ENCODE measurements at places on chromosomes 7 and 10.

DNA sequence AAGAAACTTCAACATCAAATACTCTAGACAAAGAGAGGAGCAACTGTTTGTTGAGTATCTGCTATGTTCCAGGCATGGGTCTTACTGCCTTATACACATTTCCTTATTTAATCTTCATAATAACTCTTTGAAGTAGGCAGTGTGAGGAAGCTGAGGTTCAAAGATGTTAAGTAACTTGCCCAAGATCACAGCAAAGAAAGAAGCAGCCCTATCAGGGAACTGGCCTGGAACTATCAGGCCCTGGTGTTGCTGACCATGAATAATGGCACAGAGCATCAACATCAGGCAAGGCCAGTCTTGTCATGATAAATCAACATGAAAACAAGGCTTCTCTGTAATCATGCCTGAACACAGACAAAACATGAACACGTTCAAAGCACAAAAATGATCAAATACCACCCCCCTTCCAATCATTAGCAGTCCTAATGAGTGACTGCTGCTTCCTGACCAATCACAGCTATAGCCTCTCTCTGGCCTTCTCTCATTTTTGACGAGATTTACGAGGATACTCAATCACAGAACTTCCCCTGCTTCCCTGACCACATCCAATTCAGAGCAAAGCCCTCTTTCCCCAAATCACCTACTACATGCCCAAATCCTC is 2.3 kb downstream of the GSDME start:
- DNase-seq = no peak

DNA sequence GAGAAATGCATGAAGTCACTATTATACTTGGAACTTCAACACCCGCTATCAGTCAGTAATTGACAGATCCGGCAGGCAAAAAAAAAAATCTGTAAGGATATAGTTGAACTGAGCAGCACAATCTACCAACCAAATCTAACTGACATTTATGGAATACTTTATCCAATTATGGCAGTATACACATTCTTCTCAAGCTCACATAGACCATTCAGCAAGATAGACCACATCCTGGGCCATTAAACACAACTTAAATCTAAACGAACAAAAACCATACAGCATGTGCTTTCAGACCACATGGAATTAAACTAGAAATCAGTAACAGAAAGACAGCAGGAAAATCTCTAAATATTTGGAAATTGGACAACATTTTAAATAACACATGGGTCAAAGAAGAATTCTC is 112.7 kb downstream of the MPP7 start:
- DNase-seq = no peak

DNA sequence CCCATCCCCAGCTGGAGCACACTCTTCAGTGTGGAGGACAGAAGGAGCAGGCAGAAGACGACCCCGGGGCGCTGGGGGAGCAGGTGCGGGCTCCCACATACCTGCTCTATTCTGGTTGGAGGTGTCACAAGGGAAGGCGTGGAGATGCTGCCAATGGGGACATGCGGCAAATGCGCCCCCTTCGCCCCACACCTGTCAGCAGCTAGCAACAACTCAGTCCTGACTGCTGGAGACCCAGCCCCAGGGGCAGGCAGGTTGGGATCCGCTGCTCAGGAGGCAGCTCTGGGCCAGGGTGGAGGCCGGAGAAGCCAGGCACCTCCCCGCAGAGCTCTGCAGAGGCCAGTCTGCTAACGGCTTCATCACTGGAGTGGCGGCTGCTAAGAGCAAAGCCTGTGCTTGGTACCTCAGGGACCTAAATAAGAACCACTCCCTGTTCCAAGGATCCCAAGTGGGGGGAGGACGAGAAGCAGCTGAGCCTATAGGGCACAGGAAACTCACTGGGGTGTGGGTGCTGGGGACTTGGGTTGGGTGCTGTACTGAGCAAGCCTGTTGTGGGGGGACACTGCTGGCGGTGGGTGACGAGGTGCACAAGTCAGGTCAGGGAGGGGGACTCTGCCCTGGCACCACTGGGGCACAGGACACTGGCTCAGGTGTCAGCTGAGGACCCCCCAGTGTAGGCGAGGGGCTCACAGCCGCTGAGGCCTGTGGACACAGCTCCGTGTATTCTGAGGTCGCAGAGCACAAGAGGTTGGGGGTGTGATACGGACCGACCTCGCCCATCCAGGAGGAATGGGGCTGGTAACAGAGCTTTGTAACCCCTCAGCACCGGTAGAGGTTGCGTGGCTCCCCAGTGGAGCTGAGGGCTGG is 19.2 kb upstream of the GPR146 start:
- no peak for DNase-seq

DNA sequence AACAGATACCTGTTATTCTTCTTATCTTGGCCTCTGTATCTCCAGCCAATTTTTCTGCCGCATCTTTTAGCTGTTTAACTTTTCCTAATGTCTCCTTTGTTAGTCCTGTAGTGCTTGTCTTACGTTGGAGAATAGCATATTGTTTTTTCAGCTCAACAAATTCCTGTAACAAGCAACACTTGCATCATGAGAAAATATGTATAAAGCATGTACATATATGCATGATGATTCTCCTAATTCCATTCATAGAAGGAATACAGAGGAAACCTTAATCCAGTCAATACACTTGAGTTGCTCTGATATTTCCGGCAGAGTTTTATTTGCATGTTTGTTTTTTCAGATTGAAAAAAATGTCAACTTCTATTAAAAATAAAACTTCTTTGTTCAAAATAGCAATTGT is 26.1 kb upstream of the LAMB1 start:
- DNase-seq = no peak

DNA sequence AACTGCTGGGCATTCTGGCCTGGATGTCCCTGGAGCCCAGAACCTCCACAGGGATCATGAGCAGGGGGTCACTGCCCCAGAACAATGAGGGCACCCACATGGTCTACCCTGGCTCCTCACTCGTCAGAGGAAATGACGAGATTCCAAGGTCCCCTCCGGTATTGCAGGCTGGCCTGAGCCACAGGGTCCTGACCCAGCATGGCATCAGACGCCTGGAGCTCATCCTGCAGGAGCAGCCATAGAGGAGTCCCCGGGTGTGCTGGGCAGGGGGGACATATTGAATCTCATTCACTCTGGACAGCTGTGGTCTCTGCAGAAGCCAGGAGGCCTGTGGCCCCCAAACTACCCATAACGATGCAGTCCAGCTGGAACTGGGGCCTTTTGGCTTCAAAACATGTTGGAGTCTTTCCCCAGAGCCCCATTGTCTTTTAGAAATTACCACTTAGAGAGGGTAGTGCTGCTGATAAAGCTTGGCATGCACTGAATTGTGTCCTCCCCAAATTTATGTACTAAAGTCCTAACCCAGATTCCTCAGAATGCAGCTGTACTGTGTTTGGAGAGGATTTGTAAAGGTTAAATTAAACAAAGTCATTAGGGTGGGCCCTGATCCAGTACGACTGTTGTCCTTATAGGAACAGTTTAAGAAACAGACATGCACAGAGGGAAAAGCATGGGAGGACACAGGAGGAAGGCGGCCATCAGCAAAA is 27.7 kb downstream of the ANXA8 start:
- no peak for DNase-seq

GRCh38 chr10:58868736-58869435 is 307.6 kb upstream of the PHYHIPL start:
- DNase-seq = no peak

GRCh38 chr10:98790817-98791216 is 344.1 kb upstream of the HPS1 start:
- DNase-seq = no peak

DNA sequence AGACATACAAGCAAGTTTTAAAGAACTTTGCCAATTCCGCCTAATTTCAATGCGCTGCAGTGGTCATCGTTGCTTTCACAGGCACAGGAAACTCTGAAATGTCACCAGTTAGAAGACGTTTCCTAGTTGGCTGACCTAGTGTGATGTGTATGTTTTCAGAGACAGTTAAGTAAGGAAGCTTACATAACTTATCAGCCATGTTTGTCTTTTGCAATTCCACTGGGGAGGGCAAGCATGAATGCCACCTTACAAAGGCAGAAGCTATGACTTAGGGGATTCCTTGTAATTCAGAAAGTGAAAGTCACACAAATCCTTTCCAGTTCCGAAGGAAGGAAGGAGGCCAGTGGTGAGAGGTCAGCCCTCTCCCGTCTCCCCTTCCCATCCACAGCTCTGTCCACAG is 15.0 kb upstream of the NPS start:
- no peak for DNase-seq

DNA sequence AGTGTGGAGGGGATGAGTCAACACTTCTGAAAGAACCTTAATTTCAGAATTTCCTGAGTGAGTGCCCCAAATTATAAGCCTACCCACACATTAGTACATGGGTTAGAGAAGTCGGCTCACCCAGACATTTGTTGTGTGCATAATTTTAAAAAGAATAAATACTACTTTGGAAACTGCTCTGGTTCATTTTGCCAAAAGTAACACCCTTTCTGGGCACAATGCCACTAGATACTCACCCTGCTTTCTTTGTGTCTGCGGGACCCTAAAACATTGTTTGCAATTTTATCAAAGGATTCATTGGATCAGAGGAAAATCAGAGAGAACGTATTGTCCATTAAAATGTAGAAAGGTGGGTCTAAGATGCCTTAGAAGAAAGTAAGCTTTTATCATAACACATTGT is 245.5 kb upstream of the NRP1 start:
- no peak for DNase-seq

DNA sequence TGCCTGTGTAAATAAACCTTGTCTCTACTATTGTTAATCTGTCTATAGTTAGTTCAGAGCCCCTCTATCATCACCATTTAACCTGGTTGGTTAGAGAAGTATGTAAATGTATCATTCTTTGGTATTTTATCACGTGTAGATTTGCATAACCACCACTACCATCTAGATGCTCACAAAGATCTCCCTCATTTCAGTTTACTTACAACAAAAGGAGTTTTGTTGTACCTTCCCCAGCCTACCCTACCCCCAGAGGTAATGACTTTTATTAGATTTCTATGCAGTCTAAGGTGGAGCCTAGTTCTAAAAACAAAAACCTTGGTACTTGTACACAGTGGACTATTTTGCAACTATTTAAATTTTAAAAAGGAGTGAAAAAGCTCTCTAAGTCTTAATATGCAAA is 17.5 kb downstream of the ACADSB start:
- no peak for DNase-seq

- no peak for DNase-seq
Measured at GRCh38 chr7:122300211-122300932, 4.2 kb downstream of the FEZF1 start.

DNA sequence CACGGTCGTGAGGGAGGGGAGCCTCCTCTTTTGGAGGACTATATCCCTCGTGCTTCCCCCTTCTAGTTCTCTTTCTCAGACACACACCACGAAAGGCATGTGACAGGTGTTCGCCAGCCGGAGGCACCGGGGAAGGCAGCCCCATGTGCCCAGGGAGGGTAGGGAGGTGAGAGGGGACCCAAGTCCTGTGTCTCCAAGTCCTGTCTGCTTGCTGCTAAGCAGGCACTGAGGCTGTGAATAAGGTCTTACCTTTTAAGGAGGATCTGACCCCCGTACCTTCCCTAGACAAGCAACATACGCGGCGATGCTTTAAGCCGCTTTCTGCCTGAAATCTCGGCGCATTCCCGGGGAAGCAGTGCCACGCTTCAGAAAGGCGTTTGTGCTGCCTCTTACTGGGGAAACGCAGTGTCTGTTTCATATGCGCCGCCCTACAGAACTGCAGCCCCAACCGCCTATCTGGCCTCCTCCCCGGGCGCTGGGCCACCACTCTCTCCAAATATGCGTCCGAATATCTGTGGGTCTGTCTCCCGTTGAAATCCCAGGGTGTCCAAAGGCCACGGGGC is 770 bp downstream of the PLXNA4 start:
- DNase-seq = no peak

DNA sequence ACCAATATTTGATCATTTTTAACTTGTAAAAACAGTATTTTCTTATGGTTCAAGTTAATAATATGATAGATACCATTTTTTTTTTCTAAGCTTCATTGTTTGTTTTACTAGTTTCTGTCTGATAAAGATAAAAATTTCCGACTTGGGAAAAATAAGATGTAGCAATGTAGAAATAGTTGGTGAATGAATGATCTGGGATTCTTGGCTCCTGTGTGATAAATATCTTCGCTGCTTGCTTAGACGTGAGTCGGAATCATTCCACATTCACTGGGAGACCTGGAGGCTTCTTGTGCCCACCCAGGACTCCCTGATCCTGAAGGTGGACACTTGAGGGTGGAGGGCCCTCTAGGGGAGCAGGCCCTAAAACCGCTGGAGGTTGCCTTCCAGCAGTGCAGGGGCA is 47.9 kb downstream of the EXOC4 start:
- no peak for DNase-seq

- no peak for DNase-seq
Measured at GRCh38 chr10:59109826-59110225, 66.6 kb upstream of the PHYHIPL start.

- no peak for DNase-seq
Measured at GRCh38 chr10:115771755-115772154, 501.3 kb downstream of the GFRA1 start.

- no peak for DNase-seq
Measured at GRCh38 chr10:28105561-28105960, 106.7 kb upstream of the ODAD2 start.

DNA sequence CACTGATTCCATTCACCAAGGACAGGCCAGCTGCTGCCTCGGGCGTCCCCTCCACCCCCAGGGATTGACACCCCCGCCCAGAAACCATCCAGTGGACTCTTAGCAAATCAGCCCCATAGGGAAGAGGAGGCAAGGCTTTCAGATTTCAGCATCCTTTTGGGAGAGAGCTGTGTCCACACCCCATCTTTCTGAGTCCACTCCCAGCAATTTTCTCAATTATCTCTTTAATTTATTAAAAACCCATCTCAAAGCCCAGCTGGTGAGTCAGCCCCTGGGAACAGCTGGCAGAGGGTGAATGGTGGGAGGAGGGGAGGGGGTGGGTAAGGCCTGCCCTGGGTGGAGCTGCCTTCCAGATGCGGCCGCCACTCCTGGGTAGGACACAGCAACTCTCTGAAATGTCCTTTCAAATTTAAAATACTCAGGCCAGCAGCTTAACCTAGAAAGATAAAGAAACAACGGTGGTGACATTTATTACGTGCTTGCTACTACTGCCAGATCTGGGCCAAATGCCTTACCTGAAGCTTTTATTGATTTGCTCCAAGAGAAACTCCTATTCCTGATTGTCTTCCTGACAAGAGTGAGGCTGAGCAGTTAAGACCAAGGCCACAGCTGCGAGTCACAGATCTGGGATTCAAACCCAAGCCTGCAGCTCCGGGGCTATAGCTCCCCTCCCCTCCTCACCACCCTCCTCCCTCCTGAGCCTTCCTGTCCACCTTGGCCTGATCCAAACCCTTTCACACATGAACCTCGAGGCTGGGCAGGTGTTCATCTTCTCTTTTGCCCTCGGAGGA is 120.4 kb downstream of the RGS10 start:
- no peak for DNase-seq

GRCh38 chr10:66151346-66151745 is 774.5 kb upstream of the LRRTM3 start:
- DNase-seq = no peak

DNA sequence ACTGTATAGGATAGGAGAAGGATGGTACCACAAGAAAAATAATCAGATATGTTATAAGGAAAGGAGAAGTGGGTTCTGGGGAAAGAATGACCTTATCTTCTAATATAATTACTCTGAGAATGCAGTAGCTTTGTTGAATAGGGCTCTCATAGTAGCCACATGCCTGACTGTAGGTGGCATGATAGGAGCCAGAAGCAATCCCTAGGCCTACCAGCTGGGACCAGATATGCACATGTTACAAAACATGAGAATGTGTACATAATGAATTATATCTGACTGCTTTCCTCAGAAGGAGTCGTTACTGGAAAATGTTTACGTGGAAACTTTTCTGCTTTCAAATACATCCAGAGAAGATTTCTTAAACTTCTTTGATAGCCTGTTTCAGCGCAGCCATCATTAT is 53.2 kb upstream of the FAM3C start:
- DNase-seq = no peak

All from T-helper 2 cell treated with Interferon-gamma antibody and Interleukin-4, amounts not matched to agents 5 μg/mL and 100 μg/mL, for 36 hours (primary cell).